Activated T-cell treated with anti-CD3 and anti-CD28 coated beads, Interleukin-2, amount 50 U/mL, for 72 hours (primary cell): ENCODE measurements at places on chromosomes 2 and 18. TPM values are rescaled to one million over a fixed set of nuclear protein-coding genes. Genes with fewer than 3 reads are reported as not detected.

- no peak for DNase-seq
These were observed 28.5 kb downstream of the SMAD7 start for GRCh38 chr18:48922226-48922800.

DNA sequence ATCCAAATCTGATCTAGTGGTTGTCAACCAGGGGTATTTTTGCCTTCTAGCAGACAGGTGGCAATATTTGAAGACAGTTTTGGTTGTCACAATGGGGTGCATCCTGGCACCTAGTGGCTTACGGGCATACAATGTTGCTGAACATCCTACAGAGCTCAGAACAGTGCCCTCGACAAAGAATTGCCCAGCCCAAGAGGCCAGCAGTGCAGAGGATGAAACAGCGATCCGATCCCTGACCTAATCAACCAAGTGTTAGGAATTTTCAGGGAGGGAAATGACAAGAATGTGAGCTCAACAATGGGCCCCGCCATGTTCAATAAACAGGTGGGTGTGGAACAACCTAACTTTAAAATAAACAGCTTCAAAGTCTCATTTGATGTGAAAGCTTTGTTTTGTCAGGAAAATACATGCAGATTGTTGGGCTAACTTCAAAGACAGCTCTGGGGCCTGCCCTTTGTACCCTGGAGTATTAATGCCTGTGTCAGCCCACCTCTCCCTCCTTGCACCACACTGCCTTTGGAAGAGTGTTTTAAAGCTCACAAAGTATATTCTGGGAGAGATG, 22.5 kb upstream of the SCYGR5 start:
- no peak for DNase-seq

- no peak for DNase-seq
These were observed 105.0 kb upstream of the STK17B start for GRCh38 chr2:196276421-196276820.

DNA sequence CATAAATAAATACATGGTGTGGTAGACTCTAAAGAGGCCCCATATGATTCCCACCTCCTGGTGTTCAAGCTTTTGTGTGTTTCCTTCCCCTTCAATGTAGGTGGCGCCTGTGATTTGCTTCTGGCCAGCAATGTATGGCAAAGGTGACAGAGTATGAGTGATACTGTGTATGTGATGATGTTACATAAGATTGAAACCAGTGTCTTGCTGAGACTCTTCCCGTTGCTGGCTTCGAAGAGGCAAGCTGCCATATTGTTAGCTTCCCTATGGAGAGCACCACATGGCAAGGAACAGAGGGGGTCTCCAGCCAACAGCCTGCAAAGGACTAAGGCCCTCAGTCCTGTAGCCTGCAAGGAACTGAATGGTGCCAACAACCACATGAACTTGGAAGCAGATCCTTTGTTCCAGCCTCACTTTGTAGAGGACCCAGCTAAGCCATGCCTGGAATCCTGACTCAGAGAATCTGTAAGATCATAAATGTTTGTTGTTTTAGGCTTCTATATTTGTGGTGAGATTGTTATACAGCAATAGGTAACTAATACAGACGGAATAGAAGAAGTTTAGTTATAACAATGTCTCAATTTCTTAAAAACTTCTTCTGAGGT, 1.7 kb upstream of the SMAD4 start:
- DNase-seq = peak; percentile 13

GRCh38 chr2:158045362-158045761, 56.3 kb upstream of the UPP2 start:
- no peak for DNase-seq

- DNase-seq = peak; percentile 50
These were observed 14.0 kb downstream of the ALPG start for GRCh38 chr2:232420463-232421188.

- DNase-seq = no peak
These were observed 1.1 kb upstream of the TET3 start for GRCh38 chr2:73983322-73984202.

SULT1C2 gene
- total RNA-seq = not detected

SH3RF3 gene
- 1.2 TPM for total RNA-seq

LPIN1 gene
- total RNA-seq = 45.4 TPM

PLCD4 gene
- 0.35 TPM for total RNA-seq
